Fibroblast of skin of left biceps (primary cell): ENCODE measurements at places on chromosomes 5 and 9.

DNA sequence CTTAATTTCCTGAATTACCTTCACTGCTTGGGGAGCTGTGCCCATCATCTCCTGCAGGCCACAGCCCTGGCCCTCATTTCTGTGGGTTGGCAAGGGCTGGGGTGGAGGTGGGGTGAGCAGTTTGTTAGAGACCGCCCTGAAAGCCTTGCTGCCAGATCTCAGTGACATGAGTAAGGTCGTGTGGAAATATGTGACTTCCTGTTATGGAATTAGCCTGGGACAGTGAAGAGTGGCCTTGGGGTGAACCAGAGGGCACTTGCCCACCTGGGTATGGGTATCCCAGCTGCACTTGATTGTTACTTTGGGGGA is 2.5 kb upstream of the HNRNPAB start:
- no peak for DNase-seq

DNA sequence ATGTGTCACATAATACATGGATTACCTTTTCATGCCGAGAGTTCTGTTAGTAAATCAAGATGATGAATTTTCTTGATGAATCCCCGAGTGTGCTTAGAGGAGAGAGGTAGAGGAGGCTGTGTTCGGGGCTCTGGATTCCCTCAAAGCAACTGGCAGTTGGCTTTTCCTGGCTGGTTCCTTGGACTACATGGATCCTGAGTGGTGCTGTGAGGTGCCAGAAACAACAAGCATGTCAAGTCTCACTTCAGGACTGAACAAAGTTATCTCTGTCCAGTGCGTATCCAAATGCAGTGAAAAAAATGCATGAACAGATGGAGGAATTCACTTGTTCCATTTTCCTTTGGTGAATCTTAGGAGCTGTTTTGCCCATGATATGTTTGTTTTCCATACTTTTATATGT is 231.7 kb downstream of the FBXL7 start:
- DNase-seq, result no peak

DNA sequence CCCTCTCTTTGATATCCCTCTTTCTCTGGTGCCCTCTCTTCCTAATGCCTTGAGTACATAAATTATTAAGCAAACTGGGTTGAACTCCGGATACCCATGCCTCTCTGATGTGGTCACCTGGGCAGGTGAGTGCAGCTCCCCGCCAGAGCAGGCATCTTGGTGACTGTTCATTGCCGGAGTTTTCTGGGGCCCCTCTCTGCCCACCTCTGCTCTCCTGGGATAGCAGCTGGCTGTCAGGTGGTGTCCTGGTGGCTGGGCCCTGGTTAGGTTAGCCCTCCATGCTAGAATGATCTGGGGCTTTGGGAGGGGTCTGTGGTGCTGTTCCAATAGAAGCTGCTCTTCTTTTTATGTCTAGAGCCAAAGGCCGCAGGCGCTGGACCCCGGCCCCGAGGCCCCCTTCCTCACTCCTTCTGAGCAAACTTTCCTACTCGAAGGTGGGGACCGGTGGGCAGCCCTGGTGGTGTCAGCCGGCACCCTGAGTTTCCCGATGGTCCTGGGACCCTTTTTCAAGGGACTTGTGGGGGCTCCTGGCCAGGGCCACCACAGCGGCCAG is 4.9 kb upstream of the SCGB3A1 start:
- no peak for DNase-seq

GRCh38 chr9:137255448-137256114 is 454 bp downstream of the NELFB start:
- DNase-seq, result no peak

GRCh38 chr9:134209731-134210311 is 45.5 kb upstream of the RNU6ATAC start:
- no peak for DNase-seq

GRCh38 chr5:147911427-147911826 is 5.1 kb upstream of the C5orf46 start:
- no peak for DNase-seq

DNA sequence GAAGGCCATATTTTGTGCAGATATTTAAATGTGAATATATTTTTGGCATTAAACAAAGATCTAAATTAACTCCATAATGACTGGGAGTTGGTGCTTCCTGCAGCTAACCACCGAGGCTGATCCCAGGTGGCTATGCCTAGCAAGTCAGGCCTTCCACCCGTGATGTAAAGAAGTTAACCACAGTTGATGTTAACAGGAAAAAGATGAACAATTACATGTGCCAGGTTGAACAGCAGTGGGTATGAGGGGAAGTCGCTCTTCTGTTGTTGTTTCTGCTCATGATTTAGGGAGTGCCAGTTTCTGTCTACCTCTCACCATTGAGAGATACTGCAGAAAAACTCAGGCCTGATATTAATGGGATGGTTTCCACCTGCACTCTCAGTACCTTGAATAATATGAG is 334.3 kb downstream of the EBF1 start:
- DNase-seq, result no peak

DNA sequence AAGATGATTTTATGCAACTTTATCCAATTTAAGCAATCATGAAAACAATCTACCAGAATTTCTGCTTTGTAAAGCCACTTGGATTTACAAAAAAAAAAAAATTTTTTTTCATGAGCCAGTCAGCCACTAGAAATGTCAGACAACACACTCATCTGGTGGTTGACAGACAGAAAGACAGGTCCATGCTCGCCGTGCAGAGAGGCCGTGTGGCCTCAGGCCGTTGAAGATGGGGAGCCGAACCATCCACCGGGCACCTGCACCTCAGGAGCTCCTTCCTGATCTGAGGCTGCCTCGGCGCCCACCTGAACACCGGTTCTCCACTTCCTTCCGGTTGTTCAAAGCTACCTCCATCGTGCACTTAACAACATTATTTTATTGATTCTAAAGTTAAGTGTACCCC is 138.0 kb upstream of the IRX4 start:
- DNase-seq, result no peak

DNA sequence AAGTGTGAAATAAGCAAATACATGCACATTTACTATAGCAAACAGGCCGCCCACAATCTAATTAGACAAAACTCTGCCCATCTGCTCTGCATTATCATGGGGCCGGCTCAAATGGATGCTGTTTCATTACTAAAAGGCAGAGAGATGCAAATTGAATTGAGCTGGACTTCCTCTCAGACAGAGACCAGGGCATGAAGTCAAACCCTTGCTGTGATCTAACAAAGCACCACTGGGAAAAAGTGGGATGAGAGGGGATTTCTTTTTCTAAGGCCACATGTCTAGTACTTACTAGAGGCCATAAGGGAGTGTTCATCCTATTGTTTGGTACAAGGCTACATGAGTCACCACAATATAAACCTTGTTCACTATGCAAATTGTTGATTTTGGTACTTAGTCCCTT is 614.7 kb downstream of the ISL1 start:
- no peak for DNase-seq

- no peak for DNase-seq
These were observed 21.5 kb downstream of the GABBR2 start for GRCh38 chr9:98686961-98687855.

- DNase-seq, result no peak
These were observed at the start of gene NR2F1 for GRCh38 chr5:93582677-93583438. NR2F1 (plus strand) TSS chr5:93583222; CDS start chr5:93585024, 1,802 bp downstream.

DNA sequence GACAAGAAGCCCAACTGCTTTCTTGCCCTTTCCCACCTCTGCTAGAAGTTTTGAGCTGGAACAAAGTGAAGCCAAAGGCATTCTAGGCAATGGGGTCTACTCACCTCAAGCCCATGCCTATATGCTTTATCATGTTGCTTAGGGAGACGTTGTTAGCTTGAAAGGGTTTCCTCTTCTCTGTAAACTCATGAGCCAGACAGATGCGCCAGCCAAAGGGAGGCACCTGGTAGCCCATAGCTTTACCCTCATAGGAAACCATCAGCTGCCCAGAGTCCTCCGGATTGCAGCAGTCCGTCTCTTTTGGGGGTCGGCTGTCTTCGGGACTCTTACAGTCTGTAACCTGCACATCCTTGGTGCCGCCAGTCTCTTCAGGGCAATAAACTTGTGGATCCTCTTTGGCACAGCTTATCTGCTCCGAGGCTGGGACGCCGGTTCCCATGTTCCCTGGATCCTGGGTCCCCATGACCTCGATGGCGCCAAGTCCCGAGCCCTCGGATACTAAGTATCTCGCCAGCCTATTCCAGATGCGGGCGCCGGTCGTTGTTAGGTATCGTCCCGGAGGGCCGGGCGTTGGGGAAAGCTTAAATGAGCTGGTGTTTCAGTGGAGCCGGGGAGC is 678 bp downstream of the GBA2 start:
- DNase-seq, result no peak

DNA sequence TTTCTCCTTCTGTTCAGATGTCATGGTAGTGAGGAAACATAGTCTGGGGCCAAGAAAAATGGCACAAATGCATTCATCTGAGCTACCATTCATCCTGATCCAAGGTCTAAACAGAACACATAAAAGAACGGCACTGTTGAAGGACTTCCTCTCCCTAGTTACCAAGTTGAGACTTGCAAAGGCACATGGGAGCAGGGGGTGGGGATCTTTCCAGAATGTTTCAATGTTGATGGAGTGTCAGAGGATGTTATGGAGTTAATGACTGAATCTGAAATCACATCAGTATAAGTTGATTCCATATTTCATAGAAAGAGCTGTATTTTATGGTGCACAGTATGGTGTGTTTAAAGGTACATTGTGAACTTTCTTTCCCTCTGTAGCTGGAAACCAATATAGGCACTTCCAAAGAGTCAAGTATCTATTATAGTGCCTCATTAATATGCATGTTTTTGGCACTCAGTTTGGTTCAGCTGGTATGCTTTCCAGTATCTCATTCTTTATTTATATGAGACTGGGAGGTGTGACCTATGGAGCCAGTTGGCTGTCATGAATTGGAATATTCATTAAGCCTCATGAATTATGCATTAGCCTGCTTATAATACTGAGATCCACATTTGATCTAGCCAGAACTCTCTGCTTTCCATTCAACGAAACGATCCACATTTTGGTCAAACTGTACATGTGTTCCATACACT is 603.0 kb downstream of the NR2F1-AS1 start:
- DNase-seq, result no peak

DNA sequence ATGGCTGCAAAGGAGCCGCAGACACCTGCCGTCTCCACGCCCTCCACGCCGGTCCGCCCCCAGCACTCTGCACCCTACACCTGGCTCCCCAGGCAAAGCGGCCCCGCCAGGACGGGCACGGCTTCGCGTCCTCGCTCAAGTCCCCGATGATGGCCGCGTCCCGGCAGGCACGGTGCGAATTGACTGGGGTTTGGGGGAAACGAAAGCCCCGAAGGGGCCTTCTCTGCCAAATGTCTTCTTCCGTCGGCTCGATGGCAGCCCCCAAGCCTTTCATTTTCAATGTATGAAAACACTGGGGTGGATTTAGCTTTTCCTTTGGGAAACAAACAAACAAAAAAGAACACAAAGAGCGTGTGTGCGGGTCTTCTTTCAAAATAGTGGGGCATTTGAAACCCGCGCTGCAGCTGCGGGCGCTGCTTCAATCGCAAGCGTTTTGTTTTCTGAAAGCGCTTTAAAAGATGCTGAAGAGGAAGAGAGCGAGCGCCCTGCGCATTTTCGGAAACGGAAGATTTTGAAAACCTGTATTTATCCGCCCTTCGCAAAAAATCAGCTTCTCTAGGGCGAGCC is 160.0 kb downstream of the RMI1 start:
- DNase-seq, result no peak

- no peak for DNase-seq
These were observed 99.6 kb upstream of the SPEF2 start for GRCh38 chr5:35518104-35518503.

GRCh38 chr5:107919969-107920368 is 249.2 kb upstream of the EFNA5 start:
- DNase-seq, result no peak
